ENCODE measurements at places on chromosomes 11 and 22.

DNA sequence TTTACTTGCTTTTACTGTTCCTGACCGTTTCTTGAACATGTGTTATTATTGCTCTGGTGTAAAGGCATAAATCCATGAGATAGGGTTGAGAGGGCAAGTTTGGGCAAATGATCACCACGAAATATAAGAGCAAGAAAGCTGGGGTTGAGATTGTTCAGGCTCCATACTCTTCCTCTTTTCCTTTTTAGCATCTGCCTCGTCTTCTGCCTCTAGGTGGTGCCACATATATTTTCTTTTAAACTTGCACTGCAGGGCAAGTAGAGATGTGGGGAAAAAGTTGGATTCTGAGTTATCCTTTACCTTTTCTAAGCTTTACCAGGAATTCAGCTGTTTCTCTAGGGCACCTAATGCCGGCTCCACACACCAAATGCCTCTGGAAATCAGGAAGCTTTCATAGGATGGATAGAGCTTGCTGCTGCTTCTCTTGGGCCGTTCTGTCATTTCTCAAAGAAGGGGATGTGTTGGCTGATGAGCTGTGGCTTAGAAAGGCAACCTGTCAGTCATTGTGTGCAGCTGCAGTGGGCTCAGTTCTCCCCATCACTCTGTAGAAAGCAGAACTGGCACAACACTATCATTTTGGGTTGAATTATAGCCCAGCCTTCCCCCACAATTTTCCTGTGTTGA is 98.2 kb downstream of the LDLRAD3 start:
- peak; percentile 3 for DNase-seq

DNA sequence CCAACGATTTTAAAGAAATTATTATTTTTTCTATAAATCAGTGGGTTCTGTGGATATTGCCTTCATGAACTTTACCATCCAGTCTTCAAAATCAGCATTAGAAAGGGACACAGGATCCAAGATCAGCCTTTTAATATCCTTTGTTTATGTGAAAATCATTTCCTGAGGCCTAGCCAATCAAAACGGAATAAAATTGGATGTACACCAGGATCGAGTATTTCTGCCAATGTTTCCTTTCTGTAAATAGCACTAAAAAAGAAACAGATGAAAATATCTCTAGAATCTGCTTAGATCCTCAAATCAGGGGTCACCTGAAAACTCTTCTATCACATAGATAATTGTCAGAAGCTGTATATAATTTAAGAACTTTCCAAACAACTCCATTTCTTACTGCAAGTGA is 1598.5 kb downstream of the LRRC4C start:
- DNase-seq = no peak

DNA sequence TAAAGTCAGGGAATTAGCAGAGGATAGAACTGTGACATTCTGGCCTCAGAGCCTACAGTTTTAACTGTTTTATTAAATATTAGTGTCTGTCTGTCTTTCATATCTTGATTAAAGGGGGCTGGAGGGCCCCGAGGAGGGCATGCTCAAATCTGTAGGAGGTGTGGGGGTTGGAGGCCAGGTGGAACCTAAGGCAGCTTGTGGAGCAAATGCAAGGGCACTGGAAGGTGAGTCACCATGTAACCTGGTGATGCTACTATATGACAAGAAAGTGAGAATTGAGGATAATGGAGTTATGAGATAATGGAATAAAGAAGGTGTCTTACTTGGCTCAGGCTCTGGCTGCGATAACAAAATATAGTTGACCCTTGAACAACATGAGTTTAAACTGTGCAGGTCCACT is 27.3 kb upstream of the TMEM86A start:
- DNase-seq = no peak

GRCh38 chr22:50316114-50317065 is 8.9 kb upstream of the PLXNB2 start:
- DNase-seq = no peak

GRCh38 chr11:24944891-24945290 is 448.0 kb downstream of the LUZP2 start:
- no peak for DNase-seq

DNA sequence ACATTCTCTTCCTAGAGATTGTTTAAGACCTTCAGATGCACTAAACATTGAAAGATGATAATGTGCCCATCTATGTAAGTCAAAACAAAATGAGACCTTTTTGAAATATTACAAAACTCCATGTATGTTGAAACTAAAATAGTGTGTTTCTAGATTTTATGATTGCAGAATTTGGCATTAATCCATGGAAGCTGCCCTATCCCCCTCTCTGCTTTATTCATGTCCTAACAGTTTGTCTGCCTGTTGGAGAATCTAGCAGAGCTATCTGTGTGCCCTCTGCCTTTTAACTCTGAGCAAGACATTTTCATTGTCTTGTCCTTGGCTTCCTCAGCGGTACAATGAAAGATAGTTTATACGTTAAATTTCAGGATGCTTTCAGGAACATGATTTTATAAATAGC is 105.5 kb downstream of the FAT3 start:
- DNase-seq = no peak

GRCh38 chr11:122353561-122353960 is 237.5 kb upstream of the BLID start:
- no peak for DNase-seq

DNA sequence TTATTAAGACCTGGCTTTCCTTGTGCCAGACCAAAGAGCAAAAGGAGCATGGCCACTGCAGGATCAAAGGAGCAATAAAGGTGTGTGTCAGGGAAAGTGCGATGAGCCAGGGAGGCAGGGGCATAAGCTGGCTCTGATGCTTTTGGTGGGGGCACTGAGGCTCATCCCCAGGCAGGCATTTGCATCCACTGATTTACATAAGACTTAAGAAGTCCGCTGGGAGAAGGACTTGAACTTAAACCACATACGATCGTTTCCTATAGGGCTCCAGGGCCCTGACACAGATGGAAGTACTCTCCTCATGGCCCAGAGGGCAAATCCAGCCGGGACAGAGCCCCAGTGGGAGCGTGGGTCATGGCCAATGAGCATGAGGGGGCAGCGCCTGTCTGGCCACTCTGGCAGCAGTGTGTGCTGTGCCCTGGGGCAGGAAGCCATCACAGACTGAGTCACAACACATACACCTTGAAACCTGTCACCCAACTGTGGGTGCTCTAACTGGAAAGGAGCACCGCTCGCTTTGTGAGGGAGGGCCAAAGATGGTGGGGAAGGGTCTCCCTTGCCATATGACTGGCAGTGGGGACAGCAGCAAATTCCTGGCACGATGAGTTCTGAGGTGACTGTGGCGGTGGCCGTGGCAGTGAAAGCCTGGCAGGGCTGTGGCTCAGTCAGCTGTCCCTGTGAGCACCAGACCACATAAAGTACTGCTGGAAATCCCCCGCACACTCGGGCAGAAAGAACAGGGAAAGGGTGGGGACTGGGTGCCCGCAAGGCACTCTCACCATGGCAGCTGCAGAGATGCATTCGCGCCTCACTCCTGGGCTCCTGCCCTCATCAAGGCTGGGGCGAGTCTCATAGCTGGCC is 79.4 kb upstream of the LMO1 start:
- DNase-seq = peak; percentile 11

DNA sequence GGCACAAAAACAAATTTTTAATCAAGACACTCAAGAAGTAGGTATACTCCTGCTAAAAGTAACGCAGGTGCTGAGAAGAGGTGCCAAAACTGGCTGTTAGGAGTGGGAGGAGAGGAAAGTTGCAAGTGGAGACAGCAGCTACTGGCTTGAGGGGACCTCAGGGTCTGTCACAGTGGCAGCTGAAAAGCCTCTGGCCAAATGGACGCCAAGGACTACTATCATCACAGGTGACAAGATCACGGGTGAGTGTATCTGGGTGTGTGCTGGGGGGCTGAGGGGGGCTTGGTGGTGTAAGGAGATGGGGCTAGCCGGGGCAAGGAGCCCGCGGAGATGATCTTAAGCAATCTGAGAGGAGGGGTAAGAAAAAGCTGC is 687 bp downstream of the ZNF202 start:
- DNase-seq = no peak

DNA sequence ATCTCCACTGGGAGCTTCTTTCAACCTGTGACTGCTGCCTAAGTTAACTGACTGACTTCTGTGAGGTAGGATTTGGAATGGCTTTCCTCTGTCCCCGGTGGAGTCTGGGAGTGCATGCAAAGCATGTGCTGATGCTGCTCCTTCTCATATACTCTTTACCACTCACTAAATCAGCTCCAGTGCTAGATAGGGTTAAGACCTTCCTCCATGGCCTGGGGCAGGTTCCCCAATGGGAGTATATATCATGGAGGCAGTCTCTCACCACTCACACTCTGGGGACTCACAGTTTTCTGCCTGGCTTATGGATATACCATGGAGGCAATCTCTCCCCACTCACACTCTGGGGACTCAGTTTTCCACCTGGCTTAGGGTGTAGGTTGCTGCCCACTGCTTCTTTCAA is 10.1 kb upstream of the FANCF start:
- DNase-seq = no peak

GRCh38 chr11:123194337-123195187 is 486 bp downstream of the CLMP start:
- no peak for DNase-seq

DNA sequence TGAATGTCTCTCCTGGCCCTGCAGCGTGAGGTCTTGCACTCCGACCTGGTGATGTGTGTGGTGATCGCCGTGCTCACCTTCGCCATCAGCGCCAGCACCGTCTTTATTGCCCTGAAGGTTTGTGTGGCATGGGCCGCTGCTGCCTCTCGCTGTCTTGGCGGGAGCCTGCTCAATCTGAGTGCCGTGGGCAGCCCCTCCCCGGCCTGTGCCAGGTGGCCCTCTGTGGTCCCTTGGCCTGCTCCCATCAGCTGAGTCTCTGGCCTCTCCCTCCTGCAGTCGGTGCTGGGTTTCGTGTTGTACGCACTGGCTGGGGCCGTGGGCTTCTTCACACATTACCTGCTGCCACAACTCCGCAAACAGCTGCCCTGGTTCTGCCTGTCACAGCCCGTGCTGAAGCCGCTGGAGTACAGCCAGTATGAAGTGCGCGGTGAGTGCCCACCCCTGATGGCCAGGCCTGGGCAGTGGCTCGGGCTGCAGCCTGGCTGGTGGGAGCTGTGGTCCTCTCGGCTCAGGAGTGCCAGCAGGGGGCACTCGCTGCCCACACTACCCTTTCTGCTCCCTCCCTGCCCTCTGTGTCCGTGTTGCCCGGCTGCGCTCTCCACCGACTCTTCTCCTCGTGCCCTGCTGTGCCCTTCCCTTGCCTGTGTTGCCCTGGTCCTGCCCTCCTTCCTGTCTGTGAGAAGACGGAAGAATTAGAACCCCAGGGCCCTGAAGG is 10.2 kb downstream of the PCNX3 start:
- DNase-seq = peak; percentile 37

DNA sequence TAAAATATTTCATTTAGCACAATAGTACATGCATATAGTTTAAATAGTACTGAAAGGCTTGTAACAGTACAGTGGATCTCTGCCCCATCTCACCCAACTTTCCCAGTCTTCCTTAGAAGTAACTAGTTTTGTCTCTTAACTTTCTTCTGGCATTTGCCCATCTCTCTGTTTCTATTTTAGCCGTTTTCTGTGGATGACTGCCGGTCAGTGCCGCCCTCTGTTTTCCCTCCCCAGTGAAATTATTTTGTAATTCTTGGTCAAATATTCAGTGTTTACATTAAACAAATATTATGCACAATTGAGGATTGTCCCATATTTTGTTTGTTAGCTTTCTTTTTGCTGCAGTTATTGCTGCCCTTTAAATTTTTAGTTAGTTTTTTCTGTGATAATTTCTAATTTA is 8.3 kb downstream of the PDHX start:
- DNase-seq = no peak

GRCh38 chr11:106770489-106771085 is 247.7 kb downstream of the GUCY1A2 start:
- DNase-seq = no peak

DNA sequence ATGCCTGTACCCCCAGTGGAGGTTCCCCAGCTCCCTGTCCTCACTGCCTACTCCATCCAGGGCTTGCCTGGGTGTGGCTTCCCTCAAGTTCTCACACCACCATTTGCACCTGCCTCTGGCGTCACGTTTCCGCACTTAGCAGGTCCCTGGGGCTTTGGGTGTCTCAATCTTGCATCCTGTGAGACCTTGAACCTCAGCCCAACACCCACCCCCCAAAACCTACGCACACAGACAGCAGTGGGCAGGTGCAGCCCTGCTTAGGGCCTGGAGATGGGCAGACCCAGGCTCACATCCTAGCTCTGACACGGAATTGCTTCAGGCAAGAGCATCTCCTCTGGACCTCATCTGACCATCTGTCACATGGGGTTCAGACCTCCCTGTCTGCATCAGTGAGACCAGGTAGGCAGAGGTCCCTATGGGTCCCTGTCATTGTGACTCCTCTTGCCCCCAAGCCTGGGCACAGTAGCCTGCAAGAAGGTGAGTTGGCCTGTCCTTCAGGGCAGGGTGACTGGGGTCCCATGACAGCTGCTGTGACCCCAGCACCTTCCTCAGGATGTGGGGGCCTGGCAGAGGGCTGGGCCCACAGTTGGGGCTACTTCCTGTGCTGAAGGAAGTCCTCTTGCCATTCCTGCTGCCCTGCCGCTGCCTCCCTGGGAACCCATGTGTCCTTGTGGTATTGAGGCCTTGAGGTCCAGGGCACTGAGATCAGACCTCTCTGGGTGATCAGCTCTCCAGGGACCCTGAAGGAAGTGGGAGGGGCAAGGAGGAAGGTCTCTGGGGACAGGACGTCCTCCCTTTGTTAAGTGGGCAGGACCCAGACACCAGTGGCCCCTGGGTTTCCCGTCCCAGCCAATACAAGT is 2.0 kb downstream of the SIPA1 start:
- peak; percentile 50 for DNase-seq

DNA sequence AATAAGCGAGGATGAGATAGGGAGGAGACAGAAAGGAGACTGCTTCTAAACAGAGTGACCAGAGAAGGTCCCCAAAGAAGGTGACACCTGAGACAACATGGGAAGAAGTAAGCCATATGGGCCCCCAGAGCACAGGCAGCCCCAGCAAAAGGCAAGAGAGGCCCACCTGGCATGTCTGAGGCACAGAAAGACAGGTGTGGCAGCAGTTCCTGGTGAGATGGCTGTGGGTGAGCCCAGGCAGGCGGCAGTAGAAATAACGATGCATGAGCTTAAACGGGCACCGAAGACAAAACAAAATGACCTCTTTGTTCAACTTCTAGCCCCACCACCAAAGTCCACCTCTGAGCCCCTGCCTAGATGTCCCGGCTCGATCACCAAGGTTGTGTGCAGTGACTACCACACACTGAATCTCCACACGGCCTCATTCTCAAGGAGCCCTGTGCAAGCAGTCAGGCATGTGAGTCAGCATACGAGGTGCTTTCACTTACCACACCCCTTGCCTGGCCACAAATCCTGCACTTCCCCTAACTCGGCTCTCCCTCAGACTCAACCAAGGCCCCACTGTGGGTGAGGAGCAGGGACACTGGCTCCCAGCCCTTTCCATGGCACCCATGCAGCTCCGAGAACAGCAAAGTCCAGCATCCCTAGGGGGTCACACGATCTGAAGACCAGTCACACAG is 77.6 kb downstream of the PACSIN2 start:
- DNase-seq = peak; percentile 49

DNA sequence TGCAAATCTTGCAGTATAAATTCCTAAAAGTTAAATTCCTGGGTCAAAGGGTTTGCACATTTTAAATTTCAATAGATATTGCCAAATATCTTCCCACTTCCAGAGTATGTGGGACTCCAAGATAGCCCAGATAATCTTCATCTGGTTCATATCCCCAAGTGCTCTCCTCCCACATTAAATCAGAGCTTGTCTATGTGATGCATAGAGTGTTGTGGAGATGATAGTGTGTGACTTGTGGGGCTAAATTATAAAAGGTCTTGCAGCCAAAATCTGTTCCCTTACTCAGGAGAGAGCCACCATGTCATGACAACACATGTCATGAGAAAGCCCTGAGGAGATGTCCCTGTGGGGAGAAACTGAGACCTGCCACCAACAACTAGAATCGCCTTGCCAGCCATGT is 39.9 kb upstream of the TEAD1 start:
- no peak for DNase-seq

All from activated CD4-positive, alpha-beta T cell treated with anti-CD3 and anti-CD28 coated beads, Interleukin-2, Interleukin-4, amounts not matched to agents 100 ng/mL and 50 ng/mL, durations not matched to agents 16 hours and 8 hours (primary cell).